ENCODE measurements at places on chromosomes 1 and 21.
A peak's percentile ranks its signal among the peaks of the same experiment; 100 is the strongest.

DNA sequence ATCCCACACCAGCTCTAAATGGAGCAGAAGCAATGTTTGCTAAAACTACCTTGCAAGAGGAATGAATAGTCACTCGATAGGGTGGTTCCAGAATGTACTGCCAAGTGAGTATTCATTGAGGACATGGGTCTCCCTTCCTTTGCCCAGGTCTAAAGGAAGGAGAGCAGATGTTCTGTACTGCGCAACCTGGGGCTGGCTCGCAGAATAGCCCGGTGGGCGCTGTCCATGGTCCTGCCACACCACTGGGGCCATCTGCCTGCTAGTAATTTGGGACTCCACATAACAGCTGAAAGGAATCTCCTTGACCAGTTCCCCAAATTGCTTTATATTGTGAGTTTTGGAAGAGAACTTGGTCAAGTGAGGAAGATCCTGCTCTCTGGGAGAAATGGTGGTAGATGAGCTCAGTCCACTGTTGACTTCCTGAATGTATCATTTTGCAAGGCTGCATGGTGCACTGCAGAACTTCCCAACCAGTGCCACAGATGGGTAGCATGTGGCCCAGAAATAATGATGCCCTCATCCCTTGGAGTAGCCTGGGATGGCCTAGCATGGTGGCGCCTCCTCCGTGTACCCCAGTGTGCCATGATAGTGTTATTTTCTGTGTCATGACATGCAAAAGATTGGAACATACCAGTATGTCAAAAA, 5.7 kb downstream of the SLC6A17 start:
- DNase-seq = peak; percentile 82

GRCh38 chr1:42700006-42700405, 17.8 kb downstream of the YBX1 start:
- no peak for DNase-seq

DNA sequence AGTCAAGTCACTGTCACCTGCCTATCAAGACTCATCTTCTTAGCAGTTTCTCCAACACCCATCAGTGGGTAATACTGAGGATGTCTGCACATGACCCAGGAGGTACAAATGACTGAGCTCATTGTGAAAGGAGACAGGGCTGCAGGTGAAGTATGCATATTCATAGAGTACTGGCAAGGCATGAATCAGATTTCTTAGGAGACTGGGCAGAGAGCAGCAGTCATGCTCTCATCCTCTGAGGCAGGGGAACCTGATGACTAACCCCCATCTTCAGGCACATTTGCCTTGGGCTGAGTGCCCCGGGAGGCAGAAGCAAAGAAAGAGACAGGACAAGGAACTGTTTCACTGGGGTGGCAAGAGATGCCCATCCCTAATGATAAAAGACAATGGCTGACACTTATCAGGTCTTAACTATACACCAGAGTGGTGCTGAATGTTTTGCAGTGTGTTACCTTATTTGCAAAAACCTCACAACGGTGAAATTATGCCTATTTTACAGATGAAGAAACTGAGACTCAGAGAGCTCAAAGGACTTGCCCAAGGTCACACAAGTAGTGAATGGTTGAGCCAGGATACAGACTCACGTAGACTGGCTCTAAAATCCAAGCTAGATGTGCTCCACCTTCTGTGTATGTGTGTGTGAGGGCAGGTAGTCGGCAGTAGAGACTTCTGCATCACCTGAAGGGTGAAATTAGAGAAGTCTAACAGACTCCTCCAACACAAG, 9.2 kb upstream of the GRHL3 start:
- no peak for DNase-seq

DNA sequence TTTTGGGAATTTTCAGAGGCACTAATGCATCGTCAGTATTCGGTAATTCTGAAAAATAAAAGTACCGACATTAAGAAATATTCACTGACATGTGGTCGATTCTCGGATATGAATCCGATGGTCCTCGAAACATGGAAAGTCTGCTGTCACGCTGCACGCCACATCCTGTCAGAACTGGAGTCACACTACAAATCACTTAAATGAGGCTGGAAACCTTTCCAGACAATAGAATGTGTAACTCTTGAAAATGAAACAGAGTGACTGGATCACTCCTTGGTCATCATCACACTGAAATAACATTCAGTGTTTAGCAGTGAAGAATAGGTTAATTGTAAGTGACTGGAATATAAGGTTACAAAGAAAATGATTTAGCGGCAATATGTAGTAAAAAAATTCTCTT, 620.1 kb upstream of the ADAMTS5 start:
- DNase-seq = no peak

- DNase-seq = no peak
These were observed 21.5 kb upstream of the LAMTOR5 start for GRCh38 chr1:110428946-110429345.

GRCh38 chr1:105793536-105794146, 1262.8 kb upstream of the PRMT6 start:
- DNase-seq = no peak

DNA sequence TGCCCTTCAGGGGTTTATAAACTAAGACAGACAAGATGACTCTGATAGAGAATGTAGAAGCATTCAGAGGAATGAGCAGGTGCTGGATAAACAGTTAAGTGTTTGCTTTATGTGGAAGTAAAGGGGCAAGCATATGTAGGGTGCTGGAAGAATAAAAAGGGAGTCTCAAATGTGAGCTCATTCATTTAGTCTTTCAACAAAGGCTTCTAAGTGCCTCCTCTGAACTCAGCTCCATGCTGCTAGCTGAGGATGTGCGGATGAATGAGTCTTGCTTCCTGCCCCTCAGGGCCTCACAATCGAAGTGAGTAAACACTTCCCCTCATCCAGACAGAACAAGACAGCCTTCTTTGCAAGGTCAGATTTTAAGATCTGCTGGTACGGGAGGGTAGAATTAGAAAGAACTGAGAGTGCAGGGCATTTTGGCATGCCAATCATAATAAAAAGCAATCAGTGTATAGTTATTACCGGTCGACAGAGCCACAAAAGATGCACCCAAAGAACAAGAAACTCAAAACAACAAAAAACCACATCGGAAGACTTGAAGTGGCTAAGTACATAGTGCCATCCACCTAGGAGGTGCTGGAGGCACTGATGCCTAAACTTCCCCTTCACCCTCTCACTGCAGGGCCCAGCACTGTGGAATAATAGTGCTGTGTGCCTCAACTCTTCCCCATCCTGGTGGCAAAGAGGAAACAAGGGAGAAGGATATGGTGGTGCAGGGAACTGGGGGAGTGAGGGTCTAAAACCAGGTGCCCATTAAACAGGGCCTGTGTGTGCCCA, 69.8 kb downstream of the TNR start:
- DNase-seq = no peak

DNA sequence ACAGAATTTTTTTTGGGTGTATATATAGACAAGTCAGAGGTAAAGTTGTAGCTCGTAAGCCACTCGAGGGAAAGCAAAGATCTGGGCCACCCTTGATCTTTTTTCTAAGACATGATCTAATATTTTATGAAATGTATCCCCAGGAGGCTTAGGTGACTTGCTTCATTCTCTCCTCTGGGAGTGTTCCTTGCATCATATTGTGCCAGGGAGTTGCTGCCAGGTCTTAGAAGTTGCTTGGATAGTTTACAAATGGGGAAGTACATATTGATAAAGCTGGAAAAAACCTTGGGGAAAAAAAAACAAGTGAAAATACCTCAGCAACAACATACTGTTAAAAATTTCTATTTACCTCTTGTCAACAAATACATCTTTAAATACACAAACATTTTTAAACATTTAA, 110.9 kb upstream of the CYYR1 start:
- no peak for DNase-seq

Measured in activated CD8-positive, alpha-beta memory T cell treated with anti-CD3 and anti-CD28 coated beads, Interleukin-2, amount 50 U/mL, for 48 hours (primary cell).